ENCODE measurements at places on chromosomes 3 and 15.
A peak's percentile ranks its signal among the peaks of the same experiment; 100 is the strongest.

DNA sequence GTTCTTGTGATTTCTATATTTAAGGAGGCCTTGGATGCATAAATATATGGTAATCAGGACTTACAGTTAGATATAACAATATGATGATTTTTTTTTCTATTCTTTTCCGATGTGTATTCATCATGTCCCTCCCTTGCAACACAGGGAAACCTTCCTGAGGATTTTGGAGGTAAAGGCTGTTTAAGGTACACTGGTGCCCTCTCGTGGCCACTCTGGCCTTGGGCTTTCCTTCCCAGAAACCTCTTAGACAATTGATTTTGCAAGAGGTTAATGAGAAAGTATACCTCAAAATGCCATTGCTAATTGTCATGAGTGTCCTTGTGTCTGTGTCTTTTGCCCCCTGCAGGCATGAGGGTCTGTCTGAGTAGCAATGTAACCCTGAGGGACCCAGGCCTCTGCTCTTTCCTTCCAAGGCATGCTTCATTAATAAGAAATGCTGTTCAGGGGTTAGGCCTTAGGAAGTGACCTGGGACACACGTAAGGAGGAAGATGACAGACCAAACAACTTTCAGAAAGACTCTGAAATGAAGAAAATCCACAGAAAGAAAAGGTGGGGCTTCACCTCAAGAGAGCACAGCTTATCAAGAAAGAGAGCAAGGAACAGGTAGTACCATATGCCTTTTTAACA, 70.3 kb upstream of the PPP2R3A start:
- peak; percentile 88 for DNase-seq

- no peak for DNase-seq
These were observed 118.1 kb downstream of the CLSTN2 start for GRCh38 chr3:140052771-140053702.

DNA sequence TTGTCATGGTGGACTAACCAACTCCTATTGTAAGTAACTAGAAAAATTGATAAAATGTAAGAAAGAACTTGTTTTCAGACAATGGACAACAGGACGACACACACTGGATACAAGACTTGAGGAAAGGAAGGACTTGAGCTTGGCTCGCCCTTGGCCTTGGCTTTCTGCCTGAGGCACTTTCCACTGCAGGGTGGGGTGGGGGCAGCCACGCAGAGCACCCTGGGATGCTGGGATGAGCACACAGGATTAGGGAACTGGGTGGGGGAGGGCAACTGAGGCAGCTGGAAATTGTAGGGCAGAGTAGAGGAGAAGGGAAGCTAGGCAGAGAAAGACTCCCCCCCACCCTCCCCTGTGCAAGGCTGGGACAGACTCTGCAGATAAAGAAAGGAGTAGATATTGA, 25.5 kb upstream of the HHATL start:
- DNase-seq: no peak

DNA sequence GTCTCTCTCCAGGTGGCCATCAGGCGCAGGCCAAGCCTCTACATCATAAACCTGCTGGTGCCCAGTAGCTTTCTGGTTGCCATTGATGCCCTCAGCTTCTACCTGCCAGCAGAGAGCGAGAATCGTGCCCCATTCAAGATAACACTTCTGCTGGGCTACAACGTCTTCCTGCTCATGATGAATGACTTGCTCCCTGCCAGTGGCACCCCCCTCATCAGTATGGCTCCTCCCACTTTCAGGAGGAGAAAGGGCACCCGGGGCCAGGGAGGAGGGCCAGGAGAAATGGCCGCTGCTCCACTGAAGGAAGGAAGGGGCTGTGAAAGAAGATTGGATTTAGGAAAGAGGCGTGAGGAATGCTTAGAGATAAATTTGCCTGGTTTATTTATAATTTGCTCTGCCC, 6.6 kb downstream of the HTR3C start:
- DNase-seq: no peak

DNA sequence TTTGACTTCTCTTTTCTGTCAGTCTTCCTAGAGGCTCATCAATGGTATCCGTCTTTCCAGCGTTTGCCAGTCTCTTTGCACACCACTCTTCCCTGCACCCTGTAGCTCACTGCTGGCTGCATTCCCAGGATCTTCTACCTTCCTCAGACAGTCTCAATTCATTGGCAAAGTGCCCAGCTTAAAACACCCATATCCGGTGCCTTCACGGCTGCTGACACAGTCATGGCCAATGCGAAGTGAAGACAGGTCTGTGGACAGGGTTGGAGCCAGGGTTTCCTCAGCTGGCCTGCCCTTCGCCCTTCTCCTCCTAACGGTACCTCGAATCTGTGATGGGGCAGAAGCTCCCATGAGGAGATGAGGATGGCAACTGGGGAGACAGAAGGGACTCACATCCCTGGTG, 36.1 kb downstream of the PTH1R start:
- DNase-seq: no peak

- no peak for DNase-seq
These were observed 23.0 kb upstream of the DNAJC13 start for GRCh38 chr3:132394320-132394719.

GRCh38 chr3:4726549-4726948, 233.4 kb downstream of the ITPR1 start:
- DNase-seq: no peak

DNA sequence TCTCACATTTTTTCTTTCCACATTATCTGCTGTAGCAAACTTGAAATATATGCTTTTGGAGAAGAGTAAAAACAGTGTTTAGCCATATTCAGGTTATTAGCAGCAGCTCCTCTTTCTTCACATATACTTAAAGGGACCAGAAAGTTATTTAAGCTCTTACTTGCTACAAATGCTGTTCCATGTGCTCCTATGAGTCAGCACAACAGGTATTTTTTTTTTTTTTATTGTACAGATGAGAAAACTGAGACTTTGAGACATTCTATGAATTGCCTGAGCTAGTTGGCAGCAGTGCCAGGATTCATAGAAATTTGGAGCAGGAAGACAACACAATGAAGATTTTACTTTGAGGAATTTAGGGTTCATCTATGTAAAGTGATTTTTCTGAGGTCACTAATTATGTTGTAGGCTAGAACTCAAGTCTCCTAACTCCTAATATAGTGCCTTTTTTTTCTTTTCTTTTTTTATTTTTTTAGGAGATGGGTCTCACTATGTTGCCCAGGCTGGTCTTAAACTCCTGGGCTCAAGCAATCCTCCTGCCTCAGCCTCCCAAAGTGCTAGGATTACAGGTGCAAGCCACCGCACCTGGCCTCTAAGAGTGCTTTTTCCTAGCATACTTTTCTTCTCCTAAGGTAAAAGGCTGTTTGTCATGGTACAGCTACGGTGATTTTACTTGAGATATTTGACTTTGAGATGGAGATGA, 23.6 kb downstream of the SETD5 start:
- DNase-seq: no peak

DNA sequence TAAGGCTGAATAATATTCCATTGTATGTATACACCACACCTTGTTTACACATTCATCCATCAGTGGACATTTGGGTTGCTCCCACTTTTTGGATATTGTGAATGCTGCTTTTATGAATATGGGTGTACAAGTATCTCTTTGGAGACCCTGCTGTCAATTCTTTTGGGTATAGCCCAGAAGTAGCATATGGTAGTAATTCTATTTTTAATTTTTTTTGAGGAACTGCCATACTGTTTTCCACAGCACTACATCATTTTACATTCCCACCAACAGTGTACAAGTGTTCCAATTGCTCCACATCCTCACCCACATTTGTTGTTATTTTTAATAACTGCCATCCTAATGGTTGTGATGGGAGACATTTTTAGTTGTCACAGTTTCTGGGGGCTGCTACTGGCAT, 69.9 kb upstream of the PSMD6 start:
- no peak for DNase-seq

DNA sequence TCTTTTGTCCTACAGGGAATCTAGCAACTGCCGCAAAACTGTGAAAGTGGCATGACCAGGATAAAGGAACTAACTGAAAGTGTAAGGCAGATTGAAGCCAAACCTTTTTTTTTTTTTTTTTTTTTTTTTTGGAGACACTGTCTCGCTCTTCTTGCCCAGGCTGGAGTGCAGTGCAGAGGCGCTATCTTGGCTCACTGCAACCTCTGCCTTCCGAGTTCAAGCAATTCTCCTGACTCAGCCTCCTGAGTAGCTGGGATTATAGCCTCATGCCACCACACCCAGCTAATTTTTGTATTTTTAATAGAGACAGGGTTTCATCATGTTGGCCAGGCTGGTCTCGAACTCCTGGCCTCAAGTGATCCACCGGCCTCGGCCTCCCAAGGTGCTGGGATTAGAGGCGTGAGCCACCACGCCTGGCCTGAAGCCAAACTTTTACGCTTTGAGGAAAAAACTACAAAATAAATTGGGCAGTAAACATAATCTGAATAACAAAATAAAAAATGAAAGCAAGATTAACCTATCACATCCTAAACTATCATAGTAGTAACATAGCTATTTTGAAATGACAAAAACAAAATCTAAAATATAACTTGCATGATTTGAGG, 9.7 kb downstream of the SLTM start:
- DNase-seq: no peak

DNA sequence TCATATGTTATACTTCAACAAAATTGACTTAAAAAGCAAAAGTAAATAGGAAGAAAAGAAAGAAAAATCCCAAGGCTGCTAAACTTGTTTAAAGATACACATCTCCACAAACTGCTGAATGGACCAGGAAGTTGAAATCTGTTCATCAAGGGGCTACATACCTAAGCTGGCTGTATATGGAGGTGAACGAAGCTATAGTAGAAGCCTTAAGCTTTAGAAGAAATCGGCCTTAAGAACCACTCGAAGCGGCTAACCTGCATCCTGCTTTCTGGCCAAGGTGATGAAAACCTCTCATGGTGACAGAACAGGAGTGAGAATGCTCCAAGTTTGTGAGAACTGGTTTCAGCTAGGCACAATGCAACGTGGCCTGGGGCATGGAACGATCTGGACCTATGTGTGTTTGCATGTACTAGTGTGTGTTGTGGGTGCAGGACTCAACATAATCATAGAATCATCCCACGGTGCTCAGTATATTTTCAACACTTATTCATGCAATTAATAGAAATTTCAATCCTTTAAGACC, 31.3 kb upstream of the SPTBN5 start:
- DNase-seq: no peak

GRCh38 chr3:71309342-71309741, 274.2 kb downstream of the FOXP1 start:
- DNase-seq: no peak

DNA sequence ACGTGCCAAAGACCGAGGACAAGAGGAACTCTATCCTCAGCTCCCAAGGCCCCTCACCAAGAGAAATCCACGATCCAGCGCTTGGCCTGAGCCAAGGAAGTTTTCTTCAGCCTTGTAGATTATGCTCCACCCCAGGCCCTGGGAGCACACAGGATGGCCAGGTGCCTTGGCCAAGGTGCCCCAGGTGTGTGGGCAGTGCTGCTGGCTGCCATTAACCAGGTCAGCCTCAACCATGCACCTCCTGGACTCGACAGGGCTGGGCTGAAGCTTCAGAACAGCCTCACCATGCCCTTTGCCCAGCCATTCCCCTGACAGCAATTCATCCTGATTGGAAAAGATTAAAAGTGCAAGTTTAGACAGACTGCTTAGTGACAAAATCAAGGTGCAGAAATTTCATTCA, 10.9 kb upstream of the MESP1 start:
- DNase-seq: no peak

DNA sequence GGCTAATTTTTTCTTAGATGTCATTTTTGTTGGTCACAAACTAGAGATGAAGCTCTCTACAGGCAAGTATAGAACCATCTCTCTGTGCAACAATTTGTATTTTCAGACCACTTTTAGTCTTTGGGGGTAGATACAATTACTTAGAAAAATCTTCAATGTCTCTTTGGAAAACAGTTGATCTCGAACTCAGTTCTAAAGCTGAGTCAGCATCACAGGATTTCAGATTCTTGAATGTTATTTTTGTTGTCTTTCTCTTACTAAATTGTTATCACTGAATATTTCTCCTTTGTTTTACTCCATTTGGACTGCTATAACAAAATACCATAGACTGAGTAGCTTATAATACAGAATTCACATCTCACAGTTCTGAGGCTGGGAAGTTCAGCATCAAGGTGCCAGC, 1557.0 kb downstream of the SI start:
- DNase-seq: no peak

GRCh38 chr15:35986191-35986721, 440.3 kb upstream of the DPH6 start:
- DNase-seq: no peak

DNA sequence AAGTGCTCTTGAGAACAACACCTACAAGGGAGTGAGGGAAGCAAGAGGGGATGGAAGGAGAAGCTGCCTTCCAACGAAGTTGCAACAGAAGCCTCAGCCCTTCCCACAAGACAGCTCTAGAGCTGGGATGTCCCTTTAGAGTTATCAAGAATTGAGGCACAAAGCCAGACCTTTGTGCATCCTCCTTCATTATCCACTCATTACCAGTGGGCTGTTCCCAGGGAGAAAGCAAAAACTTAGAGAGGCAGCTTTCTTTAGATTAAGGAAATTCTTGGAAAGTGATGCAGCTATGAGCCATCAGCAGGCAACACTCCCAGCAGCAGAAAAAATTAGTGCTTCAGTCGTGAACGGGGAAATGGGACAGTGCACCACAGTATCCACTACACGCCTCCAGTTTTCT, 10.6 kb upstream of the CD96 start:
- DNase-seq: peak; percentile 35

- no peak for DNase-seq
These were observed 26.5 kb downstream of the IQSEC1 start for GRCh38 chr3:13046569-13047274.

DNA sequence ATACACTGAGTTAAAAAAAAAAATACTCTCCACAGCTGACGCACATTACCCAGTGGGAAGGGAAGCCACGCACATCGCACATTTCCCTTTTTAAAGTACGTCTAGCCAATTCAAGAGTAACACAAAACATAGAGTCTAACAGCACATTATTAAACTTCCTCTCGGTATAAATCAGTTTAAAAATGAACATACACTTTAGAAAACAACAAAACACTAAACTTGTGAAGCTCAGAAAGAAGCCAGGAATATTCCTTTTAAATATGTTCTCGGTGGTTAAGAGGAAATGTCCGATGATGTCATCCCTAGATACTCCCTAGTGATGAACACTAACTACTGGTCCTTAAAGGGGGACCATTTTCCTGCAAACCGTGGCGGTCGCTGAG, 721 bp downstream of the MYEF2 start:
- peak; percentile 20 for DNase-seq

- no peak for DNase-seq
These were observed 9.5 kb upstream of the IL12A start for GRCh38 chr3:159978918-159979703.
